ENCODE measurements at places on chromosomes 13 and 19. TPM values are rescaled to one million over a fixed set of nuclear protein-coding genes. Genes with fewer than 3 reads are reported as not detected.

FPR1 gene
- total RNA-seq: not detected

RBM42 gene
- total RNA-seq: 72.5 TPM

GRCh38 chr19:50893047-50893736 is 18.0 kb downstream of the KLK4 start:
- no peak for DNase-seq

GRCh38 chr19:5364674-5365073 is 24.1 kb upstream of the PTPRS start:
- no peak for DNase-seq

DNA sequence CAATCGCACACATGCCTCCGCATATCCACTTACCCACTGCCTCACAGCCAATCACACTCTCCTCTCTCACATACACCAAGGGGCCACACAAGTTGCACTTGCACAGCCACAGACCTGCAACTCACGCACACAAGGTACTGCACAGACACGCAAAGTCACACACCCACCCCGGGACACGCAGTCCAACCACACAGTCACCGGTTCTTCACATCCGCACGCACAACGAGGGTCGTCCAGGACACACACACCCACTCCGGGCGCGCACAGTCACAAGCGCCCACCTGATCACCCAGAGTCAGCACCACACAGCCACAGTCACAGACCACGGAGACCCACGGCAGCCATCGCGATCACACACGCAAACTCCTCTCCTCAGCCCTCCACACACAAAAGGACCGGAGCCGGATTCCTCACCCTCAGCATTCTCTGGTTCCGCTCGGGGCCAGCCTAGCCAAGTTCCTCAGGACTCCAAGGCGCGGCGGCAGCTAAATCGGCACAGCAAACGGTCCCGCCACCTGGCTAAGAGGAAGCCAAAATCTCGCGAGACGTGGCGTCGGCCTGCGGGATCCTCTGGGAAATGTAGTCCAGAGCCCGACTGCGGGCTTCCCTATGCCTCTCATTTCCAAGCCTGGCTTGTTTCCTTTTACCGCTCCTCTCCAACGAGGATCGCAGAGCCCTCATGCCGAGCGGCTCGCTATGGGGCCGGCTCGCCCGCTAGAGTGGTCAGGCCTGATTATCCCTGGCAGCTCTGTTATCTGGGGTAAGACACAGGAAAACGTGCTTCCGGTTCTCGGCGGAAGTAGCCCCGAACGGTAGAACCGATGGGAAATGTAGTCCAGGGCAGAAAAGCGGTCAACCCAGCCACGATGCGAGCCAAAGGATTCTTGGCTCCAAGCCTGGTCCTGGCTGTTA is at the start of gene ZNF850:
Gene ZNF850, minus strand, starts transcription at position 497 of the 912 bp plus-strand sequence. CDS start 10,201 bp downstream, outside the sequence.
- peak; percentile 86 for DNase-seq

DNA sequence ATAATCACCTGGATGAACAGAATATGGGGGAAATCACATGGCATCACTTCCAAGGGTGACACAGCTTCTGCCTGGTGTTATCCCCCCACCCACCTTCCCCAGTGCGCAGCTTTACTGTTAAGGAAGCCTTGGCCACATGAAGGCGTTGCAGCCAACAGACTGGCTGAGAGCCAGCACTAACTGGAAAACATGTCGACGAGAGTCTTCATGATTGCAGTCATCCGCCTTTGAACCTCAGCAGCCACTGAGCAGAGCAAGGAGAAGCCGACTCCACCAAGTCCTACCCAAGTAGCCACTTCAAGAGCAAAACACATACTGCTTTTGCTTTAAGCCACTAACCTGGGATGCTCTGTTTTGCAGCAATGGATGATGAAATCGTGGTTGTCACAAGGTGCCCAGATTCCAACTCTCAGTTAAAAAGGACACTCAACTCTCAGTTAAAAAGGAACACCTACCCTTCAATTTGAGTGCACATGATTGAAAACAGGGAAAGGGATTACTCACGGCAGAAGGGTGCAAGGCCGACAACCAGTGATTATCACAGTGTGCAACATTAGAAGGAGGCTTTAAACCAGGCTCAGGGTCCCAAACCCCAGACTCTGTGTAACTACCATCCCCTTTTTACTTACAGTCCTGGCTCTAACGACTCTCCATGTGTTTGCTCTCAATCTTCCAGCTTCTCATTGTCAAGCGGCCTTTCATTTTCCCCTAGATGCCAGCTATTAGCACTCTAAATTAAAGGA is 149.1 kb downstream of the KLF12 start:
- DNase-seq: no peak

GRCh38 chr13:23039266-23039935 is 141.4 kb upstream of the SGCG start:
- DNase-seq: no peak

DNA sequence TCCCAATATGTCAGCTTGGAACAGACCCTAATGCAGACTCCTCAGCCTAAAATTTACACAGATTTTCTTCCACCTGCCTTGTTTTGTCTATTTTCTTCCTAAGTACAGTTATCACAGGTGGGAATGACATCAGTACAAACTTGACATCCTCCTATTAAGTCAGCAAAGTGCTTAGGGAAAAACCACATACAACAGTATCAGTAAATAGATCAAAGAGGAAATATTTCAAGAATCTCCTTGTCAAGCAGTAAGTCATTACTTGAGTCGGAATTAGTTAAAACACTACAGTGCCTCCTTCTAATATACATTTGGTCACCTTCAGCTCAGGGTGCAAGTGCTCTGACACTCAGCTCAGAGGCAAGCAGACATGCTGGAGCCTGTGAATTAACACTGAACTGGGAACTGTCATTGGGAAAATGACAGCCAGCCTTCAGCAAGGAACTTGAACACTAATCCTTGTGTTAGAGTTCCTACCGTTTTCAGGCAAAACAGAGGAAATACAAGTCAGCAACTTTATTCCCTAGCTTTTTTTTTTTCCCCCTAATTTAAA is 394.3 kb upstream of the HTR2A start:
- DNase-seq: no peak

DNA sequence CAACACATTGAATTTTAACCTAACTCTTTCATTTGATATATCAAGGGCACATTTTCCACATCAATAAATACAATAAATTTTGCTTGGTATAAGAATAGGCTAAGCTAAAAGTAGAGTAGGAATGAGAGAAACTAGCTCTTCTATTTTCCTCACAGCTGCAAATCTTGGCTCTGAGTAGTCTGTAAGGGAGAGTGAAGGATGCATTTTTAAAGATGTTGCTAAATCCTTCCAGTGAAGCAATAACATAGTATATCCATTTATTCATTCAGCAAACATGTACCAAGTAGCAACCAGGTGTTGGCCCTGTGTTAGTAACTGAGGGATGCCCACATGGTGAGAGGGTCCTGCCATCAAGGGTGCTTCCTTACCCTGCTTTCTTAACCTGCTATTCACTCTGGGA is 799.9 kb downstream of the PCDH9 start:
- no peak for DNase-seq

DNA sequence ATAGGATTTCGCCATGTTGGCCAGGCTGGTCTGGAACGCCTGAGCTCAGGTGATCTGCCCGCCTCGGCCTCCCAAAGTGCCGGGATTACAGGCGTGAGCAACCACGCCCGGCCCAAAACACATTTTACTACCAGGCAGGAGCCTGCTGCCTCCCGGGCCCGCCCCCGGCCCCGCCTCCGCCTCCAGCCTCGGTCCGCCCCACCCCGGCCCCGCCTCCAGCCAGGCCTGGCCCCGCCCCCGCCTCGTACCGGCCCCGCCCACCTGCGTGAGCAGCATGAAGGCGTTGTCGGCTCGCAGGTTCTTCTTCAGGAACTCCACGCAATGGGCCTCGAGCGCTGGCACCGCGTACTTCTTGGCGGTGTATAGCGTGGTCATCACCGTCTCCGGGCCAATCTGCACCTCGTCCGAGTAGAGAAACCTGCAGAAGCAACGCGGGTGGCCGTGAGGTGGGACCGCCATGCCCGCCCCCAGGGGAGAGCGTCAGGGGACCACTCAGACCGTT is 22.7 kb downstream of the BTBD2 start:
- no peak for DNase-seq
